SK-N-DZ (cell line): ENCODE measurements at places on chromosomes 6 and 20.
A peak's percentile ranks its signal among the peaks of the same experiment; 100 is the strongest.

GRCh38 chr20:63585616-63586565 lies 11.9 kb upstream of the HELZ2 start:
- no peak for DNase-seq

GRCh38 chr20:8456765-8457164 lies 324.7 kb downstream of the PLCB1 start:
- no peak for DNase-seq

DNA sequence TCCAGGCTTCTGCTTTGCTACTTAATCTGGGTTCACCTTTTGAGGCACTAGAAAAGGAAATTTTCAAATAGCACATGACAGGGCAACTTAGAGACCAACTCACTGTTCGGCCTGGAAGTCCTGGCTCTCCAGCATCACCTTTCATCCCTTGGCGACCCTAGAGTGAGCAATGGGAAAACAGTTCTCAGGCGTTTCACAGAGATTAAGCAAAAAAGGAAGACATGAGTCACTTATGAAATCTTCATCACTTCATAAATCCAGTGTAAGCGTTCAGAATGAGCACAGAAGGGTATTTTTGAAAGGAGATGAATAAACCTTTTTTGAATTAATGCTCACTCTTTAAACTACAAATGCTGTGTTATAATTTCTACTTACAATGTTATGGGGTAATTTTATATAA lies 104.0 kb downstream of the COL12A1 start:
- no peak for DNase-seq

- DNase-seq, result no peak
Observed at GRCh38 chr6:133540361-133540760, 299.2 kb downstream of the EYA4 start.

DNA sequence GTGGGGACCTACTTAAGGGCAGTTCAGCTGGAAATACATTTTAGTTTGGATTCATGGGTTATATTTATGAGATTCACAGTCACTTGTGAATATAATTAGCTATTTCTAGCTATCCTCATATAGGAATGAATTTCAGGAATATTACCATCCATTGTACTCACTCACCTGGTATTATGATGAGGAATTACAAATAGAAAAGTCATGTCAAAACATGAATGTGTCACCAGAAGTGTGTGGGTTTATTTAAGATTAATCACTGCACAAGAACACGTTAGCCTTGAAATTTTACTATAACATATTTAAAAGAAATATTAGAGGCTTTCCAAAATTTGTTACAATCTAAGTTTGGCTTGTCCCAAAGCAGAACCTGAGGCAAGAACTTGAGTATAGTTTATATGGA lies 510.5 kb downstream of the PHF3 start:
- no peak for DNase-seq

DNA sequence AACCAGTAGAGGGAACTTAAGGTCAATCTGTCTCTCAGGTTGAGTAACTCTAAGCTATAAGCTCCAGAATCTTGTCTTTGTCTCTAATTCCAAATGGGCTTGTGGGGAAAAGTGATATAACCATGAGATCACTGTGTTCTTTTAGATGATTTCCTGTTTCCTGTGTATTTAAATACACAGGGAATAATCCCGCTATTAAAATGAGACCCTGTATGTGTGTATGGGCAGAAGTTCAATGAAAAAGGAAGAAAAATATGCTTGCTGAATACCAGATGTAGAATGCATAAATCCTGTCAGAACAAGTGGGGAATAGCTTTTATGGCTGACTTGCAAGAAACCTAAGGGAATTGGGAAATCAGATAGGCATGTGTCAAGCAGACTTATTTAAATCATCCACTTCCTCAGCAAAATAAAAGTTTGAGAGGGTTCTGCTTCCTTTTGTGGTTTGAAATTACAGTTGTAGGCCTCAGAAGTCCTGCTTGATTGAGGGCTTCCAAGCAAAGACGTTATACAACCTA lies 164.7 kb upstream of the PDE7B start:
- DNase-seq, result no peak

DNA sequence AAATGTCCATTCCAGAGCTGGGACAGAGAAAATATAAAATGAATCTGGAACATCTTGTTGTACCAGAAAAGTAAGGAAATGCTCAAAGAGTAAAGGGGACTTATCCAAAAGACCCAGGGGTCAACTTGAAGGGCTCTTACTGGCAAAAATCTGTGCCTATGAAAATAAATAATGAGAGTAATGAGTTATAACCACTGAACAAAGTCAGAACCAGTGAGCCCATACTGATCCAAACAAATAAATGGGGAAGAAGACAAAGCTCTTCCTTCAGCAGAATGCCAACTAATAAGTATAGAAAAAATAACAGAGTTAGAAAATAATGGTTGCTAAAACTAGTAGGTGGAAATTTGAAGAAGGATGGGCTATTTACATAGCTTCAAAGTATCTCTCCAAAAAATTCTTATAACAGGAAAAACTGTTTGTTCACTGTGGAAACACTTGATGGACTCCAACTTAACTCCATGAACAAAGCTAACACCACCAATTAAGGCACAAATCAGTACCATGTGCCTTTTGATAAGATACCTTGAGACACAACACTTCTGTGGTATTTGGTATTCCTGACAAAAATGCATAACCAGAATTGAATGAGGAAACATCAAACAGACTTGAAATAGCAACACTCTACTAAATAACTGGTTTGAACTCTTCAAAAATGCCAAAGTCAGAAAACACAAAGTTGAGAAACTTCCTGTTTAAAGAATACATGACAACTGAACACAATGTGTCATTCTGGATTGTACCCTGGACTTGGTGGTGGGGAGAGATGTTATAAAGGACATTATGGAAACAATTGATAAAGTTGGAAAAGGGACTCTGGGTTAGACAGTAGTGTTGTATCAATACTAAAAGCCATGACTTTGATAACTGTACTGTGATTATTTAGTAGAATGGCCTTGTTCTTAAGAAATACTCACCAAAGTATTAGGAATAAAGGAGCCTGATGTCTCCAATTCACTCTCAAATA lies 197.5 kb downstream of the ISM1 start:
- DNase-seq, result no peak

DNA sequence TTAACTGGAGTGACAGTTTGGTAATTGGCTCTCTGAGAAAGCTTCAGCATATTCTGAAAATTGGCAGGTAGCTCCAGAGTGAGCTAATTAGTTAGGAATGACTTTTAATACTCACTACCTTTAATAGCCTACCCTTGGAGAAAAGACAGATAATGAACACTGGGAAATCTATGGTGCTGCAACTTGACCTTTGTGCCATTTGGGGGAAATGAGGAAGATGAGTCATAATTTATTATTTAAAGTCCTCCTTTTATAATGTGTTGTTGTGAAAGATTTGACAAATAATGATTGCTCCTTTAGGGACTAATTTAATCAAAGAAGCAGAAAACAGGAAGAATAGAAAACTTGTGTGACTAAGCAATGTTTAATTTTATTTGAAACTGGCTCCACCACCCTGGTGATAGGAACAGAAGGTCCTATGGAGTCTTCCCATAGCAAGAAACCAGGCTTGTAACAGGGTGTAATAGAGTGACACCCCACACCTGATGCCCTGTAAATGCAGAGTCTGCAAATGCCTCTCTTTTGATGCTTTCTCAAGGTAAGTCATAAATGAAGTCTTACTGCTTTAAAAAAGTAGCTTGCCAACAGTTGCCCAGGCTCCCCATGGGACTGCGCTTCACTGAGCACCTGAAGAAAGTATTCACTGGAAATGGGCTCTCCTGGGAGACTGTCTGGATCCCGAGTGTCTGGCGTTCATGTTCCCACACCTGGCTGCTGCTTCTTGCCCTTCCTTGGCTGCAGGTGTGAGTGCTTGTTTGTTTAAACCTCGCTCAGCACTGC lies 134.4 kb downstream of the LRRC1 start:
- no peak for DNase-seq

GRCh38 chr20:3980260-3981131 lies 34.9 kb downstream of the RNF24 start:
- DNase-seq, result no peak

- DNase-seq, result no peak
Observed at GRCh38 chr20:59403261-59403961, 103.0 kb downstream of the EDN3 start.

DNA sequence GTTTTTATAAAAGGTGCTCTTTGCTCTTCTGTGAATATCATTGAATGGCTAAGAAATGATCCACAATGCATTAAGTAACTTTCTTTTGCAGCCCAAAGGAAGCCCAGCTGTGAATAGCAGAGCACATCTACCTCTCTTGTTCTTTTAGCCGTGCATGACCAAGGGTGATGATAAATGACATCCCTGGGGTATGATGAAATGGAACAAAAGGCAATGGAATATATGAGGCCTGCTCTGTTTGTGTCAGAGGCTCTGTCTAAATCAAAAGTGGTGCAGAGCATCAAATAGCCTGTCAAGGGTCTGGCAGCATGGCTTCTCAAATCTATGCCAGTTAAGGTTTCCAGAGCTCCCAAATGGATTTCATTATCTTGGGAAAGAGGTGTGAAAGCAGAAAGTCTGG lies 362.6 kb upstream of the RNF217 start:
- DNase-seq, result no peak

- DNase-seq, result no peak
Observed at GRCh38 chr6:36739947-36740817, 42.6 kb downstream of the RAB44 start.

DNA sequence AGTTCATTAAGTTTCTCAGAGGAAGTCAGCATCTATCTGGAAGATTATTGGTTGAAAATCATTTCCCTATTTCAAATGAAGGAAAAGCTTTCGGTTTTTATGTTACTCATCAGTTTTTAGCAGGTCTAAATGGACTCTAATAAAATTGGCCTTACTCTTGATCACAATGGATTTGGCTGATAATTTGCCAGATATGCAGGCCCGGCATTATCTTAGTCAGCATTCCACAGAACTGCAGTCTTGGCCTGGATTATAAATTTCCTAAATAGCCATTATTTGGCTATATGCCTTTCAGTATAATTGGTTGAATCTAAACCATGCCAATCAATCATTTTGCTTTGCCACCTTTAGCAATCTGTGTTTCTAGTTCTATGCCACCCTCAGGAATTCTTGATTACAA lies 91.7 kb upstream of the KCNQ5 start:
- no peak for DNase-seq

GRCh38 chr20:11728937-11729336 lies 188.8 kb upstream of the BTBD3 start:
- no peak for DNase-seq

- DNase-seq, result peak; percentile 42
Observed at GRCh38 chr20:22333885-22334545, 250.4 kb downstream of the FOXA2 start.

DNA sequence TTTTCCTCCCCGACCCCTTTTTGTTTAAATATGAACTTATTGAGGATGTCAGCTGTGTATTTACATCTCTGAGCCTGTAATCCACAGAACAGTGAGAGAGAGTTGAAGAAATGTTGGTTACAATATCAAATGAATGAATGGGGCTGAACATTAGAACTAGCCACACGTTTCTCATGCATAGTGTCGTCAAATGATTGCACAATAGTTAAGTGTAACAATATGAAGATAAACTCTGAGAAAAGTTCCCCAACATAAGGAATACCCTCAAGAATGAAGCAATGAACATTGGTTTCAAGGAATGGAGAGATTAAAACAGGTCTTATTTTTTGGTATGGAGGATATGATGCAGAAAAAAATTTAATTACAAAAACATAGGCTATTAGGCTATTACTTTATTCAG lies 100.5 kb upstream of the DTNBP1 start:
- DNase-seq, result no peak

- DNase-seq, result peak; percentile 7
Observed at GRCh38 chr6:149318581-149319286, 1.2 kb downstream of the TAB2 start.

GRCh38 chr6:30821862-30822784 lies 62.2 kb upstream of the DDR1 start:
- DNase-seq, result no peak
